Spleen (tissue), 13 donors: ENCODE measurements at places on chromosomes 7 and 10. TPM values are rescaled to one million over a fixed set of nuclear protein-coding genes. Genes with fewer than 3 reads are reported as not detected.

- no peak for DNase-seq
Observed at GRCh38 chr10:58517081-58517480, 4.4 kb downstream of the BICC1 start.

Gene PNLIPRP1
- not detected for total RNA-seq

- DNase-seq: no peak
Observed at GRCh38 chr10:58254644-58255043, 13.1 kb downstream of the IPMK start.

Gene FRMD4A
- 81.0 TPM for total RNA-seq

- no peak for DNase-seq
Observed at GRCh38 chr7:57769958-57770357, 320.0 kb downstream of the ZNF716 start.

DNA sequence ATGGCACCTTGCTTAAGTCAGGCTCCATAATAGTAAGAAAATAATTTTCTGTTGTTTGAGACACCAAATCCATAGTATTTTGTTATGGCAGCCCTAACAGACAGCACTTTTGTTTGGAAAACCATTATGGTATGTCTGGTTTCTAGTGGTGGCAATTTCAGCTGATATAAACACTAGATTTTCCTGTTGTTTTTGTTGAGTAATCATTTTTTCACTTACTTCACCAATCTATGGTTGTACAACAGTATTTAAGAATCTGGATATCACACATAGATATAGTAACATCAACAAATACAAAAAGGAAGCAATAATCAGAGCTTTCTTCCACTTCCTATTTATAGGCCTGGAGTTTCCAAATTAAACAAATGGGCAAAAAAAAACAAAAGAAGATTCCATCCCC is 725.8 kb upstream of the POM121L12 start:
- DNase-seq: no peak

Gene PUS7
- total RNA-seq: 3.3 TPM

Gene TNS3
- total RNA-seq: 247 TPM

DNA sequence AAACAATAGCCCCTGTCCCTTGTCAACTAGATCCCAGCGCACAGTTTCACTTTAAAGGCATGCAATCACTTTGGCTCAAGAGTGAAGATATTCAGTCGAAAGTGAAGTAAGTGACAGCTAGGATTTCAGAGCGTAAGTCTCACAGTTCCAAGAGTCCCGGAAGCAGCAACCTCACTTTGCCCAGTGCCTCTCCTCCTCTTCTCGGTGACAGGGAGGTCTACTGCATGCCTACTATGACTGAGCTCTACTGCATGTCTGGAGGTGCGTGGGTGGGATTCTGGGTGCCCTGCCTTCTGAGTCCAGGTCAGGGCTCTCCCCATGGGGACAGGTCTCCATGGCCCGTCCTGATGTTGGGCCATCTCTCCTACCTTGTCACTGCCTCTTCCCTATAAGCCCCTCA is 17.0 kb downstream of the PRKCQ start:
- no peak for DNase-seq

Gene MIOS
- total RNA-seq: 51.2 TPM

- no peak for DNase-seq
Observed at GRCh38 chr7:140031364-140031763, 31.4 kb downstream of the PARP12 start.

Gene OPN1SW
- total RNA-seq: not detected

DNA sequence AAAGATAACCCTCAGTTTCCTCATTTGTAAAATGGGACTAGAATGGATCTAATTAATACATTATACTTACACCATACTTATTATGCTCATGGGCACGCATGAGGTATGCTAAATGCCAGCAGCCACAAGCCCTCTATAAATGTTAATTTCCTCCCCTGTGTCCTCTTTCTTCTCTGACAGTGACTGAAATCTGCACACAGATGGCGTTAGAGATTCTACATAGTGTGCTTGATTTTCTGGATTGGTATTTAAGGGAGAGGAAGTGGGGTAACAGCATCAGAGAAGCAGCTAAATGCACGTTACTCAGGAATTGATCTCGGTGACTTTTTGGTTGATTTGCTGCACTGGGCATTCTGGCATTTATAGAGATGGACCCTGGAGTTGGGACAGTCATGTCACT is 568.5 kb downstream of the CALN1 start:
- no peak for DNase-seq

DNA sequence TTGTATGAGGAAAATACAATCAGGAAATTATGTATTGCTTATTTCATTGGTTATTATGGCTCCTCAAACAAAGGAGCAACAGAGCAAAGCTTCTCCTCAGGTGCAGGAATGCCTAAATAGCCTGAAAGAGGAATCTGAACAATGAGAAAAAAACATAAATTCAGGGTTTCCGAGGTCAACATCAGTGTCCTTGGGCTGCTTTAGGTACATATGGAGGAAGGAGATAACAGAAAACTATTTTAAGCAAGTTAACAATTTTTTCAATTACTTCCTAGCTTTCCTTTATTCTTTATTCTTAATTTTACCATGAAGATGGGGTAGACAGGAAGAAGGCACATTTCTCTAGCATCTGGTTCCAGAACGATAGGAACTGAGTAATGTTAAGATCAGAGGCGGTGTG is 14.0 kb downstream of the SLC16A9 start:
- DNase-seq: no peak

- no peak for DNase-seq
Observed at GRCh38 chr7:147106746-147107145, 990.1 kb downstream of the CNTNAP2 start.

Gene NME8
- total RNA-seq: 4.0 TPM

- peak; percentile 76 for DNase-seq
Observed at GRCh38 chr7:69599955-69600709, 1.9 kb downstream of the AUTS2 start.

DNA sequence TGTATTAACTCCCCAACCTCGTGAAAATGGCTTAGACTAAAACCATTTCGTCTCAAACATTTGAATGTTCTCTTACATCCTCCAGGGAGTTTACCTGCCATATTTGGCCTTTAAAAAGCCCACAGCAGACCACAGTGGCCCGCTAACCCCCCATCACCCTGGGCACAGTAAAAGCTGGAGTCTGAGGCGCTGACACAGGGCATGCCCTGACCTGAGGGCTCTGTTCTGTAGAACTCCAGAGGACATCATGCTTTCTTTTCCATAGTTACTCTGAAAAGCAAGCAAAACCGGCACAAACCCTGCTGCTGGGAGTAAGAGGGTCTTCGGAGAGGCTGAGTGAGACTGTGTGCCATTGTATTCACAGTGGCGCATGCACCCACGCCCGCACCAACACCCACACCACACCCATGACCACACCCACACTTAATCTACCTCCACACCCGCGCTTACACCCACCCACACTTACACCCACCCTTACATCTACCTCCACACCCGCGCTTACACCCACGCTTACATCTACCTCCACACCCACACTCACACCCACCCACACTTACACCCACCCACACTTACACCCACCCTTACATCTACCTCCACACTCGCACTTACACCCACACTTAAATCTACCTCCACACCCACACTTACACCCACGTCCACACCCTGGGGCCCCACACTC is 32.1 kb downstream of the LRRC27 start:
- DNase-seq: peak; percentile 41

- DNase-seq: no peak
Observed at GRCh38 chr10:87619705-87620104, 40.0 kb upstream of the PAPSS2 start.

DNA sequence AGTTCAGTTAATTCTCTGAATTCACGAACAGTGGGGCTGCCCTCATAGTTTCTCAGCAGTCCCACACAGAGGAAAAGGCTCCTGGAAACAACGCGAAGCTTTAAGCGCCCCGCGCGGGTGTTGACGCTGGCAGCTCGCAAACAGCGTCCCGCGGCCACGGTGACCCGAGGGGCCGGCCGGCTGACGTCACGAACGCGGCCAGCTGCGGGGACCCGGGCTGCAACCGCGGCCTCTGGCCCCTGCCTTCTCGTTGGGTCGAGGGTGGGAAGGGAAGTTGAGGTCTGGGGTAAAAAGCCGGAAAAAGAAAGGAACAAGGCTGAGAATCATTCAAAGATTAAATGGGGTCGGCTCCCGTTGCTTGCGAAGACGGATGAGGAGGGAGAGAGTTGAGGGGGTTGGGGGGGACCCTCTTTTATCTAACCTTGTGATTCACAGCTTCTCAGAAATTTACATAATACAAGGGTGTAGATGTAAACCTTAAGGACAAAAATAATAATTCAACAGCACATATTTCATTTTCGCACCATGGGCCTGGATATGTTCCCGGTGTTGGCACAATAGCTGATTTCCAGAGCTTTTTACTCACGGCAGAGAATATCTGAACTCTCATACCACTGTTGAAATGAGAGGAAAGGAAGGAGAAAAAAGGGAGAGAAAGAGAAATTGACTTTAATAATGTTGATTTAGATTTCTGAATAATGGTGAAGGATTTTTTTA is 7.3 kb upstream of the FEZF1 start:
- no peak for DNase-seq

Gene PPP1R17
- total RNA-seq: not detected

Gene WNT8B
- not detected for total RNA-seq

DNA sequence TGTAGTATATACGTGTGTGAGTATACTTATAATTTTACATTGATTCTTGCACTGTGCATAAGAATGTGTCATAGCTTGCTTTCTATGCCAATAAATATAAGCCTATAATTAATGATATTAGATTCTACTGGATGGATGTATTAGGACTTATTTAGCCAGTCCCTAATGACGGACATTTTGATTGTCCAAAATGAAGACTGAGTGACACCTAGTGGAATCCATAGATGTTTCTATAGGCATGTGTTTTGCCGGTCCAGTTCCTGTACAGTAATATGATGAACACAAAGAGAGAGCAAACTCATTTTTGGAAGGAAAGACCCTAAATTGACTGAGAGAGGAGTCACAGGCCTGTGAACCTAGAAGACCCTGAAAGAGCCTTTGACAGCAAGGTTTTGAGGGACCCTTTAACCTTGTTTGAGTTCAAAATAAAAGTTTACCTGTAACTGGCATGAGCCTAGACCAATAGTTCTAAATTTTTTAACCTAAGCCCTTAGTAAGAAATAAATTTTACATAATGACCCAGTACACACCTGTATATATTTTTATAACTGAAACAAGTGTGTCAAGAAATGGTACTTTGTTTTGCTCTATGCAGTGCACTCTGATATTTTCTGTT is 42.4 kb upstream of the AGBL3 start:
- DNase-seq: no peak

Gene DDX21
- total RNA-seq: 37.6 TPM

Gene ARMC3
- not detected for total RNA-seq

- no peak for DNase-seq
Observed at GRCh38 chr7:139451638-139452037, 31.8 kb downstream of the KLRG2 start.

GRCh38 chr10:31678575-31679516 is 249.8 kb downstream of the ARHGAP12 start:
- DNase-seq: no peak

Gene NOS3
- total RNA-seq: 455 TPM

DNA sequence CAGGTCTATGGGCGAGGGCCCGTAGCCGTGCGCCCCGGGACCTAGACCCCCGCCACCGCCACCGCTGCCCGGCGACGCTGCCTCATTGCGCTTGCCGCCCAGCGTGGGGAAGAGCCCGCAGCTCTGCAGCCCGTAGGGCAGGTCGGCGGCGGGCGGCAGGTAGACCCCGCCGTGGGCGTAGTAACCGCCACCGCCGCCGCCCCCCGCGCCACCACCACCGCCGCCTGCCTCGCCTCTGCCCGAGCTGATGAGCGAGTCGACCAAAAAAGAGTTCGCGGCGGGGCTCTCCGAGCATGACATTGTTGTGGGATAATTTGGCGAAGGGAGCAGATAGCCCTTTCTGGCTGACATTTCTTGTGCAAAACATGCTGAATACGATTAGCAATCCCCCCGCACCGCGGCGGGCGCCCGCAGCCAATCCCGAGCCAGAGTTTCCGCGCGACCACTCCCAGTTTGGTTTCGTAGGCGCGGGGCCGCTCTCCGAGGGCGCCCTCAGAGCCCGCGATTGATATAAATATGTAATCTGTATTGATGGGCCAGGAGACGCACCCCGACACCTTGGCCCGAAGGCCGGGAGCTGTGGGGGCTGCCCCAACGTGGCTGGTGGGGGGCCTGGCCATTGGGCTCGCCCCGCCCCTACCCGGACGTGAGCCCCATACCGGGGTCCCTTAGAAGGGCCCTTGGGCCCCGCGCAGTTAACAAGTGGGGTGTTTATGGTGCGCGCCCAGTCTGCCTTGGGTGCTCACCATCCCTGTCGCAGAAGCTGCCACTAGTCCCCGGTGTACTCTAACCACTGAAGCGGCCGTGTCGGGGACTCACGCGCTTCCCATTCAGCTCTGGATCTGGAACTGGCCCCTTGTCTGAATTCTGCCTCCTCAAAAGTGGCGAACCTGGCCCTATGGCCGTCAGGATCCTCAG is at the start of gene HOXA10:
Gene HOXA10, minus strand, starts transcription at position 365 of the 918 bp plus-strand sequence. Its CDS starts 14 bp downstream, at position 351.
- peak; percentile 73 for DNase-seq

DNA sequence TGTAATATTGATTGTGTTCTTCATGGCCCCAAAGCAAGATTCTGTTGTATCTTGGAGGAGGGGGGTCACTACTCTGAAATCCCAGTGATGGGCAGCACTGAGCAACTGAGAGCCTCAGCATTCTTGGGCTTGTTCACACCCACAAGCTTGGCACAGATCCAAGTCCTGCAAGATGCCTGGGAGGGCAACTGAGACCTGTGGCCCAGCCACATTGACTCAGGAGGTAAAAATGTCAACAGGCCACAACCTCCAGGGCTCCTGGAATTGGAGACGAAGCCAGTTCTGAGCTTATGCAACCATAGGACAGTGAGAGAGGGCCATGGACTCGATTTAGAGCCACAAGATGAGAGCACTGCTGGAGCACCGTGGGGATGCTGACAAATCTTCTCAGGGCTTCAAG is 3.1 kb upstream of the DOCK1 start:
- DNase-seq: peak; percentile 35

Gene TMEM270
- total RNA-seq: not detected

DNA sequence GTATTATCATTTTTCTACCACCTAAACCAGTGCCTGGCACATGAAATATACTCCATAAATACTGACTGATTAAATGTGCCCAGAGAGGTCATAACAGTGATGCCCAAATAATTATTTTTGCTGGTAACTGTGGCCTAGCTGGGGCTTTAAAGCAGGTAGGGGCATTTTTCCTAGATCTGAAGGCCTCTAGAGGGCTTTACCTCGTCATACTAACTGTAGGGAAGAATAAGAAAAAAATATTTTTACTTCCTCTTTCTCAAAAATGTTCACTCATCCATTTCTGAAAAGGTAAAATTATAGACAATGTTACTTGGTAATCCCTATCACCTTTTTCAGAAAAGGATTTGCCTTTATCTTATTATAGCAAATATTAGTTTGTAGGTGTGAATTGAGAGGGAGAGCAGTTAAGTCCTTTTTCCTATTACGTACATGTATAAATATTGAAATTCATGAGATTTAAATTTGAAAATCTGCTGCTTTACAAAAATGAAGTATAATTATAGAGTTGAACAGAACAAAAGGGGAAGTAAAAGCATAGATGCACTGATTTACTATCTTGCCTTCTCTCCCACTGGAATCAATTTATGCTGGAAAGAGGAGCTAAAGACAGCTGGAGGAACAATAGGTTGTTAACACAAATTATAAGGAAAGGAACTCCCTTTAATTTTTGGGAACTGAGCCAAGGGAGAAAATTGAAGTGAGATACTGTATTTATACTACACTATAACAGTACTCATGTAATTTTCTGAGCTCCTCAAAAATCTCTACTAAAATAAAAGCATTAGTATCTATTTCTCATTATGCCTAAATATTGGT is 71.5 kb upstream of the NOBOX start:
- no peak for DNase-seq
